ENCODE measurements at places on chromosomes 13 and 19.
A peak's percentile ranks its signal among the peaks of the same experiment; 100 is the strongest.

- no peak for DNase-seq
Observed at GRCh38 chr13:104085611-104086010, 1019.4 kb upstream of the SLC10A2 start.

GRCh38 chr19:43779147-43779819, 1.5 kb downstream of the KCNN4 start:
- DNase-seq: no peak

- DNase-seq: no peak
Observed at GRCh38 chr13:68066879-68067513, 836.9 kb upstream of the PCDH9 start.

GRCh38 chr13:35984776-35985453, 146.3 kb downstream of the DCLK1 start:
- DNase-seq: no peak

GRCh38 chr13:40442826-40443225, 223.6 kb downstream of the FOXO1 start:
- no peak for DNase-seq

- no peak for DNase-seq
Observed at GRCh38 chr19:50912727-50913716, 1.8 kb upstream of the KLK4 start.

GRCh38 chr19:4042064-4042730, 24.5 kb downstream of the ZBTB7A start:
- DNase-seq: no peak

DNA sequence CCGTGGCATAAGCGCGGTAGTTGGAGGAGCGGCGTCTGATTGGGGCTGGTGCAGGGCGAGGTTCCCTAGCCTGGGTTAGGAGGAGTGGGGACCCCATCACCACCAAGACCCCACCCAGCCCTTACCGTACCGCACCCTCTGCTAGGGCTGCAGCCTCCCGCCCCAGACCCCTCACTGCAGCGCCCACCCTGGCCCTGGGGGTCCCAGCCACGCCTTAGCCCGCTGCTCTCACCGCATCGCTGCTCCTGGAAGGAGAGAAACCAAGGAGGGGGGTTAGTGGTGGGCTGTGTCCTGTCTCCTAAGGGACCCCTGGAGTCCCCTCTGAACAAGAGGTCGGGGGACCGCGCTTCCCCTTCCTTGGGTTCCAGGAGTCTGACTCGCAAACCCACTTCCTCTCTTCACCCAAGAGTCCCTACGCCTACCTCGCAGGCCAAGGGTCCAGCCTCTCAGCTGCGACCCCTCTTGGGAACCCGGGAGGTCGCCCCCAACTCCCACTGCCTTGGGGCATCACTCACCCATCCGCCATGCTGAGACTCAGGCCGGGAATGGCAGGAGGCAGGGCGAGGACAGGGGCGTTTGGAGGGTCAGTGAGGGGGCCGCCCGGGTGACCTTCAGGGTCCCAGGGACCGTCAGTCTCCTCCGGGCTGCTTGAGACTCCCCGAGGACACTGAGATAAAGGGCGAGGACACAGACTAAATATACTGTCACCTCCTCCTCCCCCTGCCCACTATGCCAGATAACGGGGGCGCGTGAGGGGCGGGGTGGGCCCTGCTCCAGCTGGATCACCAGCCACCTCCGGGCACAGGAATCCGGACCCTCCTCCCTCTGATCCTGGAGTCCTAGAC, at the start of gene TNNI3:
Gene TNNI3, minus strand, starts transcription at position 669 of the 845 bp plus-strand sequence. Its CDS starts 143 bp downstream, at position 526.
- DNase-seq: no peak

DNA sequence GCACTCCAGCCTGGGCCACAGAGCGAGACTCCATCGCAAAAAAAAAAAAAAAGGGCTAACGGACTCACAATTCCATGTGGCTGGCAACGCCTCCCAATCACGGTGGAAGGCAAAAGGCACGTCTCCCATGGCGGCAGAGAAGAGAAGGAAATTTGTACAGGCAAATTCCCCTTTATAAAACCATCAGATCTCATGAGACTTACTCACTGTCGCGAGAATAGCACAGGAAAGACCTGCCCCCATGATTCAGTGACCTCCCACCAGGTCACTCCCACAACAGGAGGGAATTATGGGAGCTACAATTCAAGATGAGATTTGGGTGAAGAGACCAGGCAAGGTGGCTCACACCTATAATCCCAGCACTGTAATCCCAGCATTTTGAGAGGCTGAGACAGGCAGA, 18.7 kb upstream of the NMRK2 start:
- DNase-seq: no peak

DNA sequence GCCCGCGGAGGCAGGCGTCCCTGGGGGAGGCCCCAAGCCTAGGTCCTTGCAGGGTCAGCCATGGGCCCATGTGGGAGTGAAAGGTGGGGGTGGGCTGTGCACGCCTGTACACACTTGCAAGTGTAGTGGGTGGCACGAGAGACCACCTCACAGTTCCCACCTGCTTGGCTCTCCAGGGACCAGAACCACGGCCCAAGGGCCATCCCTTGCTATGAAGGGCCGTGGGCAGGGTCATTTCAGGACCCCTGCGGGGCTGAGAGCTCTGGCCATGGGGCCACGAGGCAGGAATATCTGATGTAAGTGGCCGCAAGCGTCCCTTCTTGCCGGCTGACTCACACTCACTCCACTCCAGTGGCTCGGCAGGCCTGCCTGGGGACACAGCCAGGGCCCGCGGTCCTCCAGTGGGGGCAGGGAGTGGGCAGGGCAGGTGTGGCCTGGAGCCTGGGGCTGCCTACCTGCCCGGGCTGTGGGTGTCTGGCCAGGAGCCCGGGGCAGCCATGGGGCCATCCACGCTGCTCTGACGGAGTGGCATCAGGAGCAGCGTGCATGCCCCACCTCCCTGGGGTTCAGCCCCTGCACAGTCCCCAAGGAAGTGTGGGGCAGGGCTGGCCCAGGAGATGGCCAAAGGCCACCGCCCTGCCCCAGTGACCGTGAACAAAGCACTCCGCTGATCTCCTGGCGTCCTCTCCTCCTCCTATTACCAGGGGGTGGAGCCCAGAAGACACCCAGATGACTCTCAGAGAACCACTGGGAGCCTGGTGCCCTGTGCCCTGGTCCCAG, 8.6 kb upstream of the MKNK2 start:
- no peak for DNase-seq

GRCh38 chr13:41365631-41366030, 54.6 kb downstream of the NAA16 start:
- no peak for DNase-seq

DNA sequence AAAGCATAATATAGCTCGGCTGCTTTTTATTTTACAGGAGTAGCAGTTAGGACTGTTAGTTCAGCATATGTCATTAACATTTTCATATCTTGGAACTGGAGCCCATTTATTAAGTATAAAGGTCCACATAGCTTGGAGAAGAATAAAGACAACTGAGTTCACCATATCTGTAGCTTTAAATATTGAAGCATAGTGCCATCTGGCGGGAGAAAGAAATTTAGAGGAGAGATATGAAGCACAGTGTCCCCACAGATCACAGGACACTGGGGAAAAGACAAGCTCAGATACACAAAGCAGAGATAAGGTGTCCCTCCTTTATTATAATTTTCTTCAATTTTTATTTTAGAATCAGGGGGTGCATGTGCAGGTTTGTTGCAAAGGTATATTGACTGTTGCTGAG, 104.7 kb upstream of the FREM2 start:
- no peak for DNase-seq

GRCh38 chr13:72745260-72745659, 17.5 kb downstream of the BORA start:
- no peak for DNase-seq

- DNase-seq: no peak
Observed at GRCh38 chr19:57818378-57818777, 3.7 kb upstream of the ZNF552 start.

DNA sequence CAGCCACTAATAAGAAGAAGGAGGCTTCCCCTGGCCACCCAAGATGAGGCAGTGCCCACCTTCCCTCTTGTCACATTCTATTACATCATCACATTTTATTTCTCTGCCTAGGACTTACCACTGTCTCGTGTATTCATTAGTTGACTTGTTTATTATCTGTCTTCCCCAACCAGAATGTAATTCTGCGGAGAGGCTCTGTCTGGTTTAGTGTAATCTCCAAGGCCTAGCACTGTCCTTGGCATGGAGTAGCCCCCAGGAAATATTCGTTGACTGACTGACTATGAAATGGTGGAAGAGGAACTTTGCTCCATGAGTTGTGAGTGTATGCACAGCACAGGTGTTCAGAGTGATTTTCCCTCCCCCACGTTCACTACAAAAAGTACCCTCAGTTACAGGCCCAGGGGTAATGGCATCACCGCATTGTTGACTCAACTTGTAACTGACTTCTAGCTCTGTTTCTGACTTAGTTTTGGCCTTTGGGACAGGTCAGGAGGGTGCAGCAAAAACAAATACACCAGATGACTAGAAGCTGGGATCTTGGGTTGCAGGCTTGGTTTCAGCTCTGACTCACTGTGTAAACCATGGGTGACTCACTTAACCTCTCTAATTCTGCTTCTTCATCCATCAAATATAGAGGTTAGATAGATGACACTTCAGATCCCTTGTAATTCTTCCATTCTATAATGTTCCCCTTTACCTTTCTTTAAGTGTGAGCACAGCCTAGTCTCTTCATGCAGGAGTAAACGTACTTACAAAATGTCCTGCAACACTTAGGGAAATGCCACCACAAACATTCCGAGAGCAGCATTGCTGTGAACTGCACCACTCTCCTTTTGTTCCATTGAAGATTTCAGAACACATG, 229.7 kb downstream of the KCNRG start:
- DNase-seq: no peak

DNA sequence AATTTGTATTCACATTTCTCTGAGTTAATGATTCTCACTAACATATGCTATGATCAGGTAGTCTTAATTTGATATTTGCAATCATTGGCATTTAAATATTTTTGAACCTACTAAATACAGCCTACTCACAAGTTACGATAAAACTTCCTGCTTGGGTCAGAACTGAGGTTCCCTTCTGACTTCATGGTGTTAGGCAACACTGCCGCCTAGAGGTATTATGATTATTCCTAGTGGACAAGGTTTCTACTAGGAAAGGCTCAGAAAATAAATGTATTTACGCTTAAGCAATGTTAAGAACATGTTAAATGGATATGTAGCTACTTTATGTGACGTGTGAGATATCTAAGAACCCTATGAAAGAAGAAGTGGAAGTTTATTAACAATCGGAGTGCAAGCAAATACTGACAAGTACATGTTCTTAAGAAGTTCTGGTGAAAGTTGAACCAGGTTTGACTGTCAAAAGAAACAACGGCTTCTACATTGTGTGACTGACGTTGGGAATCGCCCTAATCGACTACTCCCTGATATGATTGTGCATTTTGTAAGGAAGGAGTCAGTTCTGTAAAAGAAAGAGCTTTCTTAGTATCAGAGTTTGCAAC, 1395.8 kb downstream of the SLITRK5 start:
- no peak for DNase-seq

- no peak for DNase-seq
Observed at GRCh38 chr19:15241259-15241910, 9.1 kb upstream of the EPHX3 start.

DNA sequence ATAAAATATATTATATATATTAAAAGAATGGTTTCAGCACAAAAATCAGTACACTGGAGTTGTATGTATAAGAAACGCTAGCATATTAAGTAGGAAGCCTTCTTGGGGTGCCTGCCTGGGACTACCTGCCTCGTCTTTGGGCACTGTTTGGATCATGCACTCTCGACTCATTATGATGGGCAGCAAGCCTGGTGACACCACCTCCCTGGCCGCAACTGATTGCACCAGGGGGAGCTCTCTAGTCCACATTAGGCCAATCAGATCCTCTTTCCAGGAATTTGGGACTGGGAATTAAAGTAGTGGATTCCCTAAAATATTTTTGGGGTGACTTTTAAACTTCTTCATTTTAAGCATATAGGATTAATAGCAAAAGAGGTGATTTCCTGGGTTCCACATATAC, 56.0 kb upstream of the RGCC start:
- DNase-seq: no peak

DNA sequence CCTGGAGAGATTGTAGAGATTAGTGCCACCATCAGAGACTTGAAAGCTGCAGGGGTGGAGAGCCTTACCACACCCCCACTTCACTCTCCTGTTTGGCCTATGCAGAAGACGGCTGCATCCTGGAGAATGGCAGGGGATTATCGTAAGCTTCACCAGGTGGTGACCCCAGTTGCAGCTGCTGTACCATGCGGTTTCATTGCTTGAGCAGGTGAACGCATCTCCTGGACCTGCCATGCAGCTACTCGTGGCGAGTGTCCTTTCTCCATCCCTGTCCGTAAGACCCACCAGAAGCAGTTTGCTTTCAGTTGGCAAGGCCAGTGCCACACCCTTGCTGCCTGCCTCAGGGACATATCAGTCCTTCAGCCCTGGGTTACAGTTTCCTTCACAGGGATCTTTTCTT, 21.2 kb downstream of the PPP5C start:
- DNase-seq: no peak

DNA sequence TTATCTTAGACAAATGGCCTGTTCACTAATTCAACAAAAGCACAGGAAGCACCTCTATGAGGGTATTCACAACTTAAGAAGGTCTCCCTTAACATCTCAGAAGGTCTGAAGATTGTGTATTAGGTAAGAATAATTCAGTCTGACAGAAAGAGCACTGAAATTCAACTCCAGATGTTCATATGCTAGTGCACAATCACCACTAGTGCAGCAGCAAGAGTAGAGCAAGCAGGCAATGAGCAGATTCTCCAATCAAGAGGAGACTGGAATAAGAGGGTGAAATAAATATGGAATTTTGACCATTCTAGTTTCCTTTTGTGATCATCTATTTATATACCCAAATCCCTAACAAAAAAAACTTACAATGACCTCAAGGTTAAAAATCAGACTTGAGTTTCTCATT, 52.0 kb downstream of the MPHOSPH8 start:
- DNase-seq: no peak

GRCh38 chr19:56109226-56109625, 11.9 kb downstream of the ZNF787 start:
- no peak for DNase-seq

DNA sequence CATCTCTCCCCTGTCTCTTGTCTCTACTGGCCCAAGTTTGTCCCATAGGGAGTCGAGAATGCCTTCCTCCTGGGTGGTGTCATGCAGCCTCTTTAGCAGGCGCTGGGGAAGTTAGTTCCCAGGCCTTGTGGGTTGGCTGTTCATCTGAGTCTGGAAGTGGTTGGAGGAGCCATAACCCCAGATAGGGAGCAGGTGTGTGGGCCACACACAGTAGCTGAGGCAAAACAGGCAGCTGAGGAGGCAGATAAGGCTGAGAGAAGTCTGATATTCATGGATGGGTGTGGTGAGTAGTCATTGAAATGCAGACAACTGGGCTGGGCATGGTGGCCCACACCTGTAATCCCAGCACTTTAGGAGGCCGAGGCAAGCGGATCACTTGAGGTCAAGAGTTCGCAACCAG, 40.9 kb upstream of the KPNA3 start:
- DNase-seq: no peak

GRCh38 chr13:45119469-45119990, 780 bp upstream of the GTF2F2 start:
- DNase-seq: peak; percentile 26

- no peak for DNase-seq
Observed at GRCh38 chr19:27714857-27715256, 1498.1 kb downstream of the UQCRFS1 start.

DNA sequence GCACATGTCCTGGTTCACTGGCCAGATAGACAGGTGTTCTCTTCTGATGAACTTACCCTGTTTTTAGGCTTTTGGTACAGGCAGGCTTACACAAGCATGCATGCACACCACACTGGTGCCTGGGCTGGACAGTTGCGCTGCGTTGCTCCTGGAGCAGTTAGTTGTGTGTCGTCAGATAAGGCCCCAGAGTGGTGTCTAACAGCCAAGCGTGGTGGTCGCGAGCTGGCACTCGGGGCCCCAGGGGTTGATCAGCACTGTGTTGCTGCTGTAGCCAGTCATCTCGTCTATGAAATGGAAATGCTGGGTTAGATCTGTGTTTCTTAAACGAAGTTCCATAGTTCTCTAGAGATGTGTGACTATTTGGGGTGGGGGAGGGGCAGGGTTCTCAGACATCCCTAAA, 24.6 kb upstream of the TEX29 start:
- no peak for DNase-seq
